NCI-H774 (cell line): ENCODE measurements at places on chromosomes 7 and 10.

- DNase-seq, result no peak
Measured at GRCh38 chr10:50210876-50211275, 40.4 kb downstream of the ASAH2 start.

DNA sequence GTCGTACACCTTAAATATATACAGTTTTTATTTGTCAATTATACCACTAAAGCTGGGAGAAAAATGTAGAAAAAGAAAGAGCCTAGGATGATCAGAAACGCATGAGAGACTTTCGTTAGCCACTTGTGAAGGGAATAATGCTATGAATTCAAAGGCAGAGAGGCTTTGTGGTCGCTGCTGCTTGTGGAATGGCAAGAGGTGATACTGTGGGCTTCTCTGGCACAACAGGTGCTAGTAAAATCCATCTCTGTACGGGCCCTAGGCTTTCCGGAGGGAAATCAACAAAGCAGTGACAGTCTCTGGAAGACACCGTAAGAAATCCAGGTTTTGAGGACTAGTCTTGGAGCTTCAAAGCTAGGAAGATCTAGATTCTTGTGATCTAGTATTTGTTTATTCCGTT, 52.6 kb downstream of the LRRC72 start:
- DNase-seq, result no peak

DNA sequence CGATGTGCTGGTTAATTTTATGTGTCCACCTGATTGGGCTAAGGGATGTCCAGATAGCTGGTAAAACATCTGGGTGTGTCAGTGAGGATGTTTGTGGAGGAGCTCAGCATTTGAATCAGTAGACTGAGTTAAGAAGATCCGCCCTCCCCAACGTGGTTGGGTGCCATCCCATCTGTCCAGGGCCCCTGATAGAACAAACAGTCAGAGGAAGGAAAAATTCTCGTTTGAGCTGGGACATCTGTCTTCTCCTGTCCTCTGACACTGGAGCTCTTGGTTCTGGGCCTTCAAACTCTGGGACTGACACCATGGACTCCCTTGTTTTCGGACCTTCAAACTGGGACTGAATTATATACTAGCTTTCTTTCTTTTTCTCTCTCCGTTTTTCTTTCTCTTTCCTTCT, 59.6 kb downstream of the CARD11 start:
- no peak for DNase-seq

- peak; percentile 32 for DNase-seq
Measured at GRCh38 chr7:20310963-20311742, 19.5 kb upstream of the ITGB8 start.

GRCh38 chr7:74380720-74381119, 73.0 kb upstream of the GTF2IRD1 start:
- DNase-seq, result no peak

DNA sequence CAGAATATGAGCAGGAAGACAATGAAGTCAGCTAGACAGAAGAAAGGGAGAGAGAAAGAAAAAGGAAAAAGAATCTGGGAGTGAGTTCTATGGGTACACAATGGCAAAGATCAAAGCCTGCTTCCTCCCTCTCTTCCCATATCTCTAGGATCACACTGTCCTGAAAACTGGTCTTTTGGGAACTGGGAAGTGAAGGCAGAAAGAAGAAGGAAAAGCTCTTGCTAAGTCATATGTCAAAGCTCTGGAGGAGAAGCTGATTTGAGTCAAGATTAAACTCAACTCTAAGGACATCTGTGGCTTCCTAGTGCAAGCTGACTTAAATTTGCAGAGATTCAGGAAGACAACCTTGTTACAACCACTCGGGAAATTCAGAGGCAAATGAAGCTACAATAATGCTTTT, 147.5 kb downstream of the DOCK4 start:
- no peak for DNase-seq
